ENCODE measurements at places on chromosomes 11 and 22. TPM values are rescaled to one million over a fixed set of nuclear protein-coding genes. Genes with fewer than 3 reads are reported as not detected.

DNA sequence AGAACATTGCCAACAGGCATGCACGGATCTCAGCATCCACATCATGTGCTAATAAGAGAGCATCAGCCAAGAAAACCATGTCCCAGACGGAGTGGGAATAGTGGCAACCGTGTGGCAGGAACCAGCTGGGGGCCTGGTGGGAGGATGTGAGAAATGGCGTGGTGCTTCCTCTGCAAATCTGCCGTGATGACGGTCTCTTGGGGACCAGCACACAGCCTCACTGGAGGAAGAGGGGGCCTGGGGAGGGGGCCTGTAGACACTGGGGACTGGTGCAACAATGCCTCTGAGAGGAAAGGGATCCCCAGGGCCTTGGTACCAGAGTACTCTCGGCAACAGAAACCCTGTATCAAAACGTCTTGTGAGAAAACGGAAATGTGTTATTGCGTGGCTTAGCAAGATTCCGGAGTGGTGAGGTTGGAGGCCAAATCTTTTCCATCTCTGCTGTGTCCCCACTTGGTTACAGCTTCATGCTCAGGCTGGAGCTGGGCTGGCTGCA is 154.3 kb upstream of the TBCEL start:
- H3K4me1 ChIP-seq = no peaks in the 10 kb centered on the region
- peaks cover 7% of the 10 kb centered on the region for H3K27me3 ChIP-seq
- H3K36me3 ChIP-seq = no peaks in the 10 kb centered on the region
- no peak overlapping the region for H3K4me3 ChIP-seq

LDHAL6A gene
- not detected for total RNA-seq

DNA sequence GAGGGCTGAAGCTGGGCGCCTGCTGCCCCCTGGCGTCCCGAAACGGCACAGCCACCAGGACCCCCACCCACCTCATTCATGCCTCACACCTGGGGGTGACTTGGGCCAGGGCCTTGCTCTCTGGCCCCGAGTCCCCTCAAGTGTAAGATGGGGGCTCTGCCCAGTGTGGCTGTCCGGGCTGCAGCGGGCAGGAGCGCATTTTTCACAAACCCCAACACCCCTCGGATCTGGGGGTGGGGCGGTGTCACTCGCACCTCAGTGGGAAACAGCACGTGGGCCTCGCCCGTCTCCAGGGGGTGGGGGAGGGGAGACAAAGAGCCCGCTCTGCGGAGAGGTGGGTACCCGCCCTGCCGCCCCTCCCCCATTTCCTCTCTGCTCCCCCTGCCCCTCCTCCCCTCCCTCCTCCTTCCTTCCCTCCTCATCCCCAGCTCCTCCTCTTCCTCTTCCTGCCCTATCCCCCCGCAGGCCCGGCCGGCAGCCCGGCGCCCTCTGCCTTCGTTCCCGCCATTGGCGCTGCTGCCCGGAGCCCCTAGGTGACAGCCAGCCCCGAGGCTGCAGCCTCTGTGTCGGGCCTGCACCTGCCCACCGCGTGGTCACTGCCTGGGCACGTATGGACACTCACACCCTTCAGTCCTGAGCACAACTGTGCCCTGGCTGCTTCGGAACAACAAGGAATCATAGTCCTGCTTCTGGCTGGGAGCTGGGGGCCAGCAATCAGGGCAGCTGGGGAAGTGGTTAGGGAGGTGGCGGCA is 6.8 kb upstream of the CDKN1C start:
- H3K27me3 ChIP-seq = peaks cover 15% of the 10 kb centered on the region
- peaks cover 14% of the 10 kb centered on the region for H3K4me1 ChIP-seq
- peak overlapping the region; percentile 37 for H3K4me3 ChIP-seq
- no peaks in the 10 kb centered on the region for H3K36me3 ChIP-seq
- no peak overlapping the region for H3K27ac ChIP-seq

TSGA10IP gene
- total RNA-seq = 7.3 TPM

- no peak for DNase-seq
- H3K27ac ChIP-seq = no peak overlapping the region
- no peaks in the 10 kb centered on the region for H3K27me3 ChIP-seq
- H3K4me3 ChIP-seq = no peak overlapping the region
Measured at GRCh38 chr11:7300281-7300680, 48.6 kb downstream of the SYT9 start.

DNA sequence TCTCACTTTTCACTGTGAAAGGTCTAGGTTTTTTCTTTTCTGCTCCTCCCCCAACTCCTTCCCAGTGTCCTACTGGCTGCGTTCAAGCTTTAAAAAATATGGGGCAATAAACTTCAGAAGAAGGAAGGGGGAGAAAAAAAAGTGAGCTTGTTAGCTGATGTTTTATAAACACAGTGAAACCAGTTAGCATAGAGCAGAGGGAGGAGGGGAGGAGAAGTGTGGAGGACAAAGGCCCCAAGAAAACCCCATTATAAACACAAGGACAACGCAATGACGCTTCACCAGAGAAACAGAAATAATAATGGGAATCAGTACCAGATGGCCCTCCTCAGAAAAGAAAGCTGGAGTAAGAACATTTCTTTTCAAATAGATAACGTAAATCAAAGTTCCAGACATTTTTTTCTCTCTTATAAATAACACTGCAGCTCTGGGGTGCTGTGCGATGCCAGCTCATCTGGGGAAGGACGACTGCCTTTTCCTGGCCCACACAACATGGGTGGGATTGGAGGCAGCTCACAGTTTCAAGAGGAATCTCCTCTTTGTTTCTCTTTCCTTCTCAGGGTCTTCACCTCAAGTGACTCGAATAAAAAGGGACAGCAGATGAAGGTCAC is 235.4 kb upstream of the NARS2 start:
- no peaks in the 10 kb centered on the region for H3K27me3 ChIP-seq
- H3K27ac ChIP-seq = no peak overlapping the region
- H3K4me1 ChIP-seq = peaks cover 31% of the 10 kb centered on the region

UBQLN3 gene
- total RNA-seq = 0.37 TPM

PRRG4 gene
- total RNA-seq = 0.06 TPM

GRCh38 chr11:2207773-2208621 is 36.4 kb upstream of the TH start:
- no peak overlapping the region for H3K4me3 ChIP-seq
- H3K4me1 ChIP-seq = peaks cover 29% of the 10 kb centered on the region
- DNase-seq = no peak
- H3K27me3 ChIP-seq = peaks cover 3% of the 10 kb centered on the region
- no peak overlapping the region for H3K27ac ChIP-seq
